AG09319 (cell line): ENCODE measurements at places on chromosomes 1 and 21.
A peak's percentile ranks its signal among the peaks of the same experiment; 100 is the strongest.

- DNase-seq = no peak
Measured at GRCh38 chr1:56403321-56403720, 176.0 kb downstream of the PLPP3 start.

- no peak for DNase-seq
Measured at GRCh38 chr1:111963985-111964738, 25.3 kb downstream of the KCND3 start.

DNA sequence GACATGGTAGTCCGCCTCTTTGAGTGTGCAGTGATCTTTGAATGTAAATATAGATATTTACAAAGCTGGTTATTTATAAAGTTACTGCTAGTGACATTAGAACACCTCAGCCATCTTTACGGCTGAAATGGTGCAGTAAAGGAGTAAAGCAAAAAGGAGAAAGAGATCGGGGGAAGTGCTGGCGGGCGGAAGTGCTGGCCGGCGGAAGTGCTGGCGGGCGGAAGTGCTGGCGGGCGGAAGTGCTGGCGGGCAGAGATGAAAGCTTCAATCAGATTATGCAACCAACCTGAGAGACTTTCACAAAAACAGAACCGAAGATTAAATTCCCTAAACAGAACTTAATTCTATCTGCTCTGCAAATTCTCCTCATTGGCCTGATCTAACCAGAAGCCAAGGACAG is 1.4 kb upstream of the OR14A16 start:
- no peak for DNase-seq

DNA sequence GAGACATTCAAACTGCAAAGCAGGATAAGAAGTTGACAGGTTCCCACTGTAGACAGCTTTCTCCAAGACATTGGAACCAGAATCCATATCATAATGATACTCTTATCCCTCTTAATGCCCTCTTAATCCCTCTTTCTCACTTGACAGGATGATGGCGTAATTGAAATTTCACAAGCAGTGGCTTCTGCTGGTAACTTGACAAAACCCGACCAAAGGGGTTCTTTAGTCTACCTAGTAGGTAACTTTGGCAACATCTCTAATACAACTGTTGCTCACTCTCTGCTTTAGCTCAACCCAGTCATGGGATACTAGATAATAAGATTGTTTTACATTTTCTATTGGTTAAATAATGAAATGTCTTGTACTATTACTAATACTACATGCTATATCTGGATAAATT is 34.7 kb downstream of the S100A10 start:
- DNase-seq = no peak

GRCh38 chr21:34129039-34129891 is 55.9 kb downstream of the MRPS6 start:
- peak; percentile 65 for DNase-seq

GRCh38 chr21:31443736-31444521 is 99.9 kb upstream of the TIAM1 start:
- DNase-seq = no peak

GRCh38 chr1:43572538-43572937 is 41.9 kb downstream of the PTPRF start:
- DNase-seq = no peak
